Prostate gland (tissue), 2 donors: ENCODE measurements at places on chromosomes 5 and 9. TPM values are rescaled to one million over a fixed set of nuclear protein-coding genes. Genes with fewer than 3 reads are reported as not detected.

DNA sequence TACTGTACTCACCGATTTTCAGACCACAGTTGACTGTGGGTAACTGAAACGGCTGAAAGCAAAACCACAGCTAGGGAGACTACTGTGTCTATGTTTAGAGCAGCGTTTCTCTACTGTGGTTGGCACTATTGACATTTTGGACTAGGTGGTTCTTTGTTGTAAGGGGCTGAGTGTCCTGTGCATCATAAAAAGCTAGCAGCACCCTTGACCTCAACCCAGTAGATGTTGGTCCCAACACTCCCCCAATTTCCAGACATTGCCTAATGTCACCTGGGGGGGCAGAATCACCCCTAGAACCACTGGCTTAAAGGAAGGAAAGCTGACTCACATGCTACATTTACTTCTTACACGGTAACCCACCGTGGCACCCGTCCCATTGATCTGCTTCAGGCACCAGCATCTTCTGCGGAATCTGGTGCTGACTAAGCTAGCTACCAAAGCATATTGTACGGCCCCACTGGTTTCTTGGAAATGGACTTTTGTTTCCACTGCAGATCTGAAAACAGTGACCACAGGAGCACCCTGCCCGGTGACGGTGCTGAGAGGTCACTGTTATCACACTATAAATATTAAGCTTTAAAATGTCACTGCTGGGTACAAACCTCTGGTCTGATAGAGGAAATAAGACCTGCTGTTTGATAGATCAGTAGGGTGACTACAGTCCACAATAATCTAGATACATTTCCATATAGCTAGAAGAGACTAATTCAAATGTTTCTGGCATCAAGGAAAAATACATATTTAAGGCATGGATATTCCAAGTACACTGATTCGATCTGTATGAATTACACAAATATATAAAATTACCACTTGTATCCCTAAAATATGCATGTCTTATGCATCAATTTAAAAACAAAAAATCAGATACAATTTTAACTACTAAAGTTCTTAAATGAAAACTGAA lies 151.4 kb downstream of the HSD17B3 start:
- DNase-seq = no peak

DNA sequence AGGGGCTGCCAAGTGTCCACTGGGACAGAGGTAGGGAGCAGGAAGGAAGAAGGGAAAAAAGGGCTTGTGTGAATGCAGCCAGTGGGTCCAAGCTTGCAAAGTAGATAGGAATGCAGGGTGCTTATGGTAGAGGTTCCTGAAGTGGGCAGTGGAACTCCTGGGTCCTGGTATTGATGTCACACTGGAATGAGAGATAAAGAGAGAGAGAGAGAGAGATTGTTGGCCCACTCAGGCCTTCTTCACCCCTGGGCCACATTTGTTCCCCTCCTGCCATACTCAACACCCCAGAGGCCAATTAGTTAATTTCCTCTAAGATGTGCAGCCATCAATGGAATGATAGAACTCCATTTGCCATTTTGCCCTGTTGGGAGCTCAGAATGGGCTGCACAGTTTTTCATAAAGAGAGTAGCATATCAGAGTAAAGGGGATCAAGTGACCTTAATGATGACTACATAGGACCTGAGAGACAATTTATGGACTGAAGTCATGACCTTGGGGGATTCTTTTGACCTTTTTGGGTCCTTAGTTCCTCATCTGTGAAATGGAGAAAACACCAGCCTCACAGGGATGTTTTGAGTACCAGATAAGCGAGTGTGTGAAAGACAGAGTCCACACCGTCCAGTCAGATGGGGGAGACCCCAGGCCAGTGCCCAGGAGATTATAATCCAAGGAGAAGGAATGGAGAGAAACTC lies 52.9 kb downstream of the PPARGC1B start:
- DNase-seq = no peak

GRCh38 chr5:112628214-112628980 lies 109.3 kb upstream of the APC start:
- no peak for DNase-seq

- DNase-seq = no peak
Observed at GRCh38 chr5:4969351-4969750, 170.8 kb upstream of the ADAMTS16 start.

GRCh38 chr9:94907264-94907936 lies 180.9 kb downstream of the AOPEP start:
- DNase-seq = no peak

AQP7 gene
- not detected for total RNA-seq

TEX48 gene
- not detected for total RNA-seq

PPP2CA gene
- 175 TPM for total RNA-seq
